Mesothelial cell of epicardium (in vitro differentiated cells): ENCODE measurements at places on chromosomes 6 and 20. TPM values are rescaled to one million over a fixed set of nuclear protein-coding genes. Genes with fewer than 3 reads are reported as not detected.

- H3K4me1 ChIP-seq = peaks cover 16% of the 10 kb centered on the region
- DNase-seq = no peak
- H3K27me3 ChIP-seq = peaks cover 6% of the 10 kb centered on the region
- no peak overlapping the region for H3K4me3 ChIP-seq
Measured at GRCh38 chr20:23097636-23098580, 11.8 kb upstream of the CD93 start.

DNA sequence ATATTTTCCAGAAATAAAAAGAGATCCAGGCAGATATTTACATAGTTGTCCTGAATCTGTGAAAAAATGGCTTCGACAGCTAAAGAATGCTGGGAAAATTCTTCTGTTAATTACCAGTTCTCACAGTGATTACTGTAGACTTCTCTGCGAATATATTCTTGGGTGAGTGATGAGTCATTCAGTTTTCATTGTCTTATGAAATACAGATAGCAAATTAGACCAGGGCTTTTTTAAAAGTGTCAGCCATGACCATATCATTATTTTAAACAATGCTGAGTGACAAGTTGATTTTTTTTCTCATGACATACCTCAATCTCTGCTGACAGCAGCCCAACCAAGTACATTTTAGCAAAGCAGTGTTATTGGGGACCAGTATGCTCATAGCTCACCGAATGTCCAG is 32.8 kb downstream of the TSPYL4 start:
- peaks cover 5% of the 10 kb centered on the region for H3K36me3 ChIP-seq
- DNase-seq = no peak
- H3K27me3 ChIP-seq = no peaks in the 10 kb centered on the region
- no peaks in the 10 kb centered on the region for H3K4me1 ChIP-seq

The LHFPL5 gene
- not detected in 3 replicates for total RNA-seq

- DNase-seq = no peak
- H3K36me3 ChIP-seq = no peaks in the 10 kb centered on the region
- no peak overlapping the region for H3K4me3 ChIP-seq
- H3K27me3 ChIP-seq = peaks cover 22% of the 10 kb centered on the region
- no peak overlapping the region for H3K27ac ChIP-seq
- no peaks in the 10 kb centered on the region for H3K4me1 ChIP-seq
Measured at GRCh38 chr20:18805881-18806280, 7.7 kb upstream of the SCP2D1 start.

The TRIM26 gene
- total RNA-seq = 55.4 to 58.3 TPM (median 56.9 TPM) in 3 replicates

The FRK gene
- 4.9 to 5.2 TPM (median 5.1 TPM) in 3 replicates for total RNA-seq

DNA sequence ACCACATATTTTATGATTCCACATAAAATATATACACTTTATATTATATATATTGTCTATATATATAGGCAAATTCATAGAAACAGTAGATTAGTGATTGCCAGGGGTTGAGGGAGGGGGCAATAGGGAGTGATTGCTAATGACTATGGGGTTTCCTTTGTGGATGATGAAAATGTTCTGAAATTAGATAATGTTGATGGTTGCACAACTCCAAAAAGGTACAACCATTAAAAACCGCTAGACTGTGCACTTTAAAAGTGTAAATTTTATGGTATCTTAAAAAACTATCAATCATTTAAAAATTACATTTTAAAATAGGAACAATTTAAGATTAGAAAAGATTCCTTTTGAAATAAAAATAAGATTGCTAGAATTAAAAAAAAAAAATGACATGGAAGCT is 23.8 kb upstream of the CEP85L start:
- no peak overlapping the region for H3K4me3 ChIP-seq
- no peak overlapping the region for H3K27ac ChIP-seq
- no peaks in the 10 kb centered on the region for H3K36me3 ChIP-seq
- DNase-seq = no peak
- no peaks in the 10 kb centered on the region for H3K27me3 ChIP-seq
- H3K4me1 ChIP-seq = peaks cover 10% of the 10 kb centered on the region

The SLC22A23 gene
- 24.3 to 25.0 TPM (median 24.5 TPM) in 3 replicates for total RNA-seq

- H3K36me3 ChIP-seq = peaks cover 4% of the 10 kb centered on the region
- peaks cover 31% of the 10 kb centered on the region for H3K4me1 ChIP-seq
- peak; percentile 59 for DNase-seq
- peak overlapping the region; percentile 26 for H3K4me3 ChIP-seq
- no peaks in the 10 kb centered on the region for H3K27me3 ChIP-seq
Measured at GRCh38 chr6:144266091-144266649, 19.0 kb upstream of the UTRN start.

DNA sequence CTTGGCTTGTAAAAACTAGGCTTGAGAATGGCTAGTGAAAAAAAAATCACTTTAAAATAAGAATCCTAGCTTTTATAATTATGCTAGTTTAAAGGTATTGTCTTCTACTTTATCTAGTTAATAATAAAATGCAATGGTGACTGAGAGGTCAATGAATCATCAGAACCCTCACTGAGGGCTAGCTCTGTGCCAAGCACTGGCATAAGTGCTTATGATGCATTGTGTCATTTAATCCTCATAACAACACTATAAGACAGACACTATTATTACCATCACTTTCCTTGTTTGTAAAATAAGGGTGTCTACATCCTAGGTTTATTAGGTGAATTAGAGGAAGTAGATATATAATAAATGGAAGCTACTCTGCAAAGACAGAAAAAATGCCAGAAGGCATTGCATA is 144.3 kb downstream of the F13A1 start:
- no peak overlapping the region for H3K27ac ChIP-seq
- DNase-seq = no peak
- H3K27me3 ChIP-seq = peaks cover 28% of the 10 kb centered on the region
- no peaks in the 10 kb centered on the region for H3K36me3 ChIP-seq
- no peaks in the 10 kb centered on the region for H3K4me1 ChIP-seq

GRCh38 chr6:90266905-90267621 is 29.6 kb downstream of the BACH2 start:
- DNase-seq = no peak
- H3K4me1 ChIP-seq = peaks cover 4% of the 10 kb centered on the region

DNA sequence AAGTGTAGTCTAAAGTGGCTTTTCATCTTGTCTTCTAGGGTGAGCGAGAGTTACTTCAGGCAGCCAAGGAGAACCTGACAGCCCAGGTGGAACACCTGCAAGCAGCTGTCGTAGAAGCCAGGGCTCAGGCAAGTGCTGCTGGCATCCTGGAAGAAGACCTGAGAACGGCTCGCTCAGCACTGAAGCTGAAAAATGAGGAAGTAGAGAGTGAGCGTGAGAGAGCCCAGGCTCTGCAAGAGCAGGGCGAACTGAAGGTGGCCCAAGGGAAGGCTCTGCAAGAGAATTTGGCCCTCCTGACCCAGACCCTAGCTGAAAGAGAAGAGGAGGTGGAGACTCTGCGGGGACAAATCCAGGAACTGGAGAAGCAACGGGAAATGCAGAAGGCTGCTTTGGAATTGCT is 27.1 kb downstream of the C20orf173 start:
- no peaks in the 10 kb centered on the region for H3K4me1 ChIP-seq
- DNase-seq = no peak
- no peak overlapping the region for H3K27ac ChIP-seq
- no peaks in the 10 kb centered on the region for H3K27me3 ChIP-seq
- no peak overlapping the region for H3K4me3 ChIP-seq

The OR2J3 gene
- 0.07 to 0.16 TPM in 2 of 3 replicates, not detected in the other for total RNA-seq

The BMP7 gene
- 22.2 to 23.8 TPM (median 23.0 TPM) in 3 replicates for total RNA-seq

The GGTLC1 gene
- not detected in 3 replicates for total RNA-seq

DNA sequence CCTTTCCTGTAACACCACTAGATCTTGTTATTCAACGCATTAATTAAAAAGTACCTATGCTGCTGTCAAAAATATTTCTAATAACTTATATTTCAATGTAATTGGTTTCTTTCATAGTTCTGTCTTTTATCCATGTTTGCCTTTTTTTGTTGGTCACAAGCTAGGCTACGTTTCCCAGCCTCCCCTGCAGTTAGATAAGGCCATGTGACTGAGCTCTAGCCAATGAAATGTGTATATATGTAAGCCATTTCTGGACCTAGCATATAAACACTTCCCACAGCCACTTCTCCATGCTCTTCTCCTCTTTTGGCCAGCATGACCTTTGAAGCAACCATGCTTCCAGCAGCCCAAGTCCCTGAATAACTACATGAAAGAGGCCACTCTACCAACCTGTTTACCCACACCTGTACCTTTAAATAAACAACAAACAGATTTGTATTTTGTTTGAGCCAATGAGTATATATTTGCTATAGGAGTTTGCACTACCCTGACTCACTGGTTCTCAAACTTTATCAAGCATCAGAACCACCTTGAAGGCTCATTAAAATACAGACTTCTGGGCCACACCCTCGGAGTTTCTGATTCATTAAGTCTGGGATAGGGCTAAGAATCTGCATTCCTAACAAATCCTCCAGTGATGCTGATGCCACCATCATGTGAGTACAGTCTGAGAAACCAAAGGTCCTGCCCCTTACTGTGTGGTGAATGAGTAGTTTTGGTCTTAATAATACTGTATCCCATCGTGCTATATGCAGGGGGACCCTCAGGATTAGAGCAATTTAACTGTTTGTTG is 45.6 kb upstream of the BEND6 start:
- no peak overlapping the region for H3K27ac ChIP-seq
- DNase-seq = no peak
- H3K4me3 ChIP-seq = no peak overlapping the region
- no peaks in the 10 kb centered on the region for H3K27me3 ChIP-seq
- H3K4me1 ChIP-seq = peaks cover 23% of the 10 kb centered on the region

The PRKN gene
- 6.8 to 8.0 TPM (median 7.6 TPM) in 3 replicates for total RNA-seq

GRCh38 chr6:118902726-118903125 is 8.8 kb downstream of the ASF1A start:
- H3K36me3 ChIP-seq = peaks cover 22% of the 10 kb centered on the region
- H3K27ac ChIP-seq = peak overlapping the region; percentile 3
- no peak overlapping the region for H3K4me3 ChIP-seq

DNA sequence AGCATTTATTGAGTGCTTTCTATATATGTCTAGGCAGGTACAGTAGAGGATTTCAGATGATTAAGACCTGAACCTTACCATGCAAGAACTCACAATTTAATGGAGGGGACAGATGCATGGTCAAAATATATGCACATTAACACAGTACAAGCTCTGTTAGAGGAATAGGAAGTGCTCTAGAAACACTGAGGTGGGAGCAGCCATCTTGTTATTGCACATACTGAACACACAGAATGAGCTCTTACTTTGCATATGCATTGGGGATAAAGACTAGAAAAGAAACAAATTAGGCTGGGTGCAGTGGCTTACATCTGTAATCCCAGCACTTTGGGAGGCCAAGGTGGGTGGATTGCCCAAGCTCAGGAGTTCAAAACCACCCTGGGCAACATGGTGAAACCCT is 438.3 kb downstream of the UTRN start:
- no peak overlapping the region for H3K27ac ChIP-seq
- H3K27me3 ChIP-seq = no peaks in the 10 kb centered on the region
- peaks cover 10% of the 10 kb centered on the region for H3K4me1 ChIP-seq
- peaks cover 7% of the 10 kb centered on the region for H3K36me3 ChIP-seq

DNA sequence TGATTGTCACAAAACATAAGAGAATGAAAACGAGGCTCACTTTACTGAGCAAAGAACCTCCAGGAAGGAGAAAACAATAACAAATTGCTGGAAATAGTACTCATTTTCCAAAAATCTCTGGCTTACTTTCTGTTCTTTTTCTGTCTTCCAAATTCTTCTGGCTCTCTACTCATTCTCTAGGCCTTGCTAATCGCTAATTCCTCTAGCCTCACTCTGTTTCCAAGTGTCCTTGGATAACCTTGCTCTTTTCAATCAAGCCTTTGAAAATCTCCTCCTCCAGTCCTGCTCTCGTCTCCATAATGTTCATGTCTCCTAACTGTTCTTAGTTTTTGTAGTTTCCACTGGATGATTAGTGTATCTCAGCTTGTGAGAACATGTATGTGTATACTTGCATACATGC is 96.2 kb upstream of the MAP7 start:
- H3K36me3 ChIP-seq = no peaks in the 10 kb centered on the region
- peaks cover 2% of the 10 kb centered on the region for H3K4me1 ChIP-seq
- no peak for DNase-seq

DNA sequence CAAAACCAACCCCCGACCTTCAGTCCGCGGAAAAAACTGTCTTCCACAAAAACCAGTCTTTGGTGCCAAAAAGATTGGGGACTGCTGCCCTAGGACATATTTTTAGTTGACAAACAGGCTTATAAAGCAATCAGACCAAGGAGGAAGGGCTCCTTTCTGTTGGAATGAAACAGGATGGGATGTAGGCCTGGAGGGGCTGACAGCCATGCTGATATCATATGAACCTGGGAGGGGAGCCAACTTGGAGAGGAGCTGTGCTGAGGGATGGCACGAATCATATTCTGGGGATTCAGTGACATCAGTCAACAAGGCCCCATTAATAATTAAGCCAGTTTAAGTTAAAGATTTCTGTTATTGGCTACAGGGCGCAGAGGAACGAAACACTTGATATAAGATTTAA is 225.4 kb upstream of the TSHZ2 start:
- H3K4me3 ChIP-seq = no peak overlapping the region
- no peak for DNase-seq
- H3K36me3 ChIP-seq = no peaks in the 10 kb centered on the region
- H3K27me3 ChIP-seq = peaks cover 4% of the 10 kb centered on the region
- peaks cover 20% of the 10 kb centered on the region for H3K4me1 ChIP-seq

The SEL1L2 gene
- total RNA-seq = not detected in 3 replicates

The TNXB gene
- 10.8 to 13.9 TPM (median 13.6 TPM) in 3 replicates for total RNA-seq

- H3K4me3 ChIP-seq = no peak overlapping the region
- no peaks in the 10 kb centered on the region for H3K36me3 ChIP-seq
- H3K27me3 ChIP-seq = no peaks in the 10 kb centered on the region
- peaks cover 71% of the 10 kb centered on the region for H3K4me1 ChIP-seq
- DNase-seq = no peak
- H3K27ac ChIP-seq = peak overlapping the region; percentile 62
Measured at GRCh38 chr6:20661721-20662120, 127.5 kb downstream of the CDKAL1 start.

DNA sequence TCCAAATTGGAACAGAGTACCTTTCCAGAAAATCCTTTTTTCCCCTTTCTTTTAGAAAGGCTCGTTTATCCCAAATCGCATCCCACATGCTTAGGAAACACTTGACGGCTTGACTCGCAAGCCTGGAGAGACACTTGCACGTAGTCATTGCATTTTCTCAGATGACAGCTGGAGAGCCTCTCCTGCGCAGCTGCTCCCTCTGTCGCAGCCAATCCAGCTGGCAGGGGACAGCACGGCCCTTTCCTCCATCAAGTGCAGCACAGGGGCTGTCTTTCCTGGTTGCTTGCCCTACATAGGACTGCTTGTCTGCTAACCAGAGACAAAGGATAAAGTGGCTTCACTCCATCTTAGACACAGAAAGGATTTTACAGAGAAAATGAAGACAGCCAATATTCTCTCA is 77.6 kb upstream of the RGS17 start:
- peaks cover 4% of the 10 kb centered on the region for H3K27me3 ChIP-seq
- H3K4me1 ChIP-seq = no peaks in the 10 kb centered on the region
- no peaks in the 10 kb centered on the region for H3K36me3 ChIP-seq
- H3K27ac ChIP-seq = no peak overlapping the region
- no peak for DNase-seq

The TAPBP gene
- 62.8 to 68.3 TPM (median 64.4 TPM) in 3 replicates for total RNA-seq

DNA sequence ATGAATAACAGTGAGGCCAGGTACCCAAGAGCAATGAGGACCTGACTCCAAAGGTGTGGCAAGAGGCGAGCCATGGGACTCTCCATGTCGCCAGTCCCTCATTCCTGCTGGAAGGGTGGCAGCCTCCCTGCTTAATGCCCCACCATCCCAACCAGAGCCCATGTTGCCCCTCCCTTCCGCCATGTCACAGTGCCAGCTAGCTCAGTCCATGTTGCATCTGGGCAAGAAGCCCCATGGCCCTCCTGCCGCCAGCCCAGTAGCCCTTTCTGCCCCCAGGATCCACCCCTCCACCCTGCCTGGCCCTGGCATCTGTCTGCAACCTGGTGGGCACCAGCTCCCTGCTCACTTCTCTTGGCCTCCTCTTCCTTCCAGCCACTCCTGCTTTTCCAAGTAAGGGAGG is 6.0 kb upstream of the CPNE5 start:
- H3K27ac ChIP-seq = no peak overlapping the region
- H3K27me3 ChIP-seq = peaks cover 41% of the 10 kb centered on the region
- no peak overlapping the region for H3K4me3 ChIP-seq
- peaks cover 31% of the 10 kb centered on the region for H3K4me1 ChIP-seq
- DNase-seq = no peak
- peaks cover 2% of the 10 kb centered on the region for H3K36me3 ChIP-seq
